ENCODE measurements at places on chromosomes 3 and 15.

DNA sequence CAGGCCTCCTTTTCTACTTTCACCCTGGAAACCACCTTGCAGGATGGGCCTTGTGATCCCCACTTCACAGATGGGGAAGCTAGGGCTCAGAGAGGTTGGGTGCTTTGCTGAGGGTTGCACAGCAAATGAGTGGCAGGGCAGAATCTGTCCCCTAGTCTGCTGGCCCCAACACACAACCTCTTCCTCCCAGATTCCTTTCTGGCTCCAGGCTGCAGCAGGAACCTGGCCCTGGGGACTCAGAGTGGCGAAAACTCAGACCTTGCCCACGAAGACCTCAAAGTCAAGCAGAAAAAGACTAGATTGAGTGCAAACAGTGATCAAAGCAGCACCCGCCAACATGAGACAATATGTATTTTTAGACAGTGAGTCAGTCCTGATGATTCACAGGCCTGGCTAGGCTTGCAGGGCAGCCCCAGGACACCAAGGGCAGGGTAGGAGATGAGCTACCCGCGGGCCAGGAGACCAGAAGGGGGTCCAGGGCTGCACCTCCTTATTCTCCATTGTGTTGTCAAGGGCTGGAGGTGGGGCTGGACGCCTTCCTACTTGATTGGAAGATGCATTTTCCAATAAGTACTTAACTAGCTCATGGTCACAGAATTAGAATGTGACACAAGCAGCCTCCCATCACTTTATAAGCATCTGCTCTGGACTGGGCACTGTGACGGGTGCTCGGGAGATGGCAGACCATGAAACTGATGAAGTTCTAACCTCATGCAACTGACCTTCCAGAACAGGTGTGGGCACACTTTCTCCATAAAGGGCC, 23.9 kb downstream of the GOLGA6L2 start:
- DNase-seq, result no peak

GRCh38 chr15:25742041-25742730, 120.9 kb downstream of the ATP10A start:
- no peak for DNase-seq

DNA sequence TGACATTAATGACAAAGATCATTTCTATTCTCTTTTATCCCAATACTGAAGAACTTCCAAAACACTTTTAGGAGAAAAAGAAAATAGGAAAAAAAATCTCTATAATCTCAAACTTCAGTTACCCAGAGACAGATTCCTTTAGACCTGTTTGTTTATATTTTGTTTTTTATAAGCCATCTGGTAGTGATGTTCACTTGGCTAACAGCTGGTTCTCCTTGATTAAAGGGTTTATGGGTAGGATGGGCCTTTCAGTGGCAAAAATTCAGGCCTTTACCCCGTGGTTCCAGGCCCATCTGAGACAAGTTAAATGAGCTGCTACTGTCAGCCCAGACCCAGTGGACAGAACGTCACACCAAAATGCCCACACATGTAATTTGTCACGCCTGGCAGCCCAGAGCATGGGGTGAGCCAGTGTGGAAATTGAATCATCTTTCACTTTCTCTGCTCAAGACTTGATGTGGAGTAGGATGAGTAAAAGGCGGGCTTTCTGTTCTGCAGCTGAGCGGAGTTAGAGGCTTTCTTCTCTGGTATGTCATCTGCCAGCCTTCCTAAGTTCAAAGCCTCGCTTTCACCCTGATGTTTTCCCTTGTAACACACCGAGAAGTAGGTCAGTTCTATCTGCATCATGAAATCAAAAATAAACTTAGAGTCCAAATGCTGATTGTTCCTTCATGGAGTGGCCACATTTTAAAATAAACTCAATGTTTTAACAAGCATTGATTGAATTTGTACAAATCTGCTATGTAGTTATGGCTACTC, 62.5 kb upstream of the SKOR1 start:
- DNase-seq, result no peak

DNA sequence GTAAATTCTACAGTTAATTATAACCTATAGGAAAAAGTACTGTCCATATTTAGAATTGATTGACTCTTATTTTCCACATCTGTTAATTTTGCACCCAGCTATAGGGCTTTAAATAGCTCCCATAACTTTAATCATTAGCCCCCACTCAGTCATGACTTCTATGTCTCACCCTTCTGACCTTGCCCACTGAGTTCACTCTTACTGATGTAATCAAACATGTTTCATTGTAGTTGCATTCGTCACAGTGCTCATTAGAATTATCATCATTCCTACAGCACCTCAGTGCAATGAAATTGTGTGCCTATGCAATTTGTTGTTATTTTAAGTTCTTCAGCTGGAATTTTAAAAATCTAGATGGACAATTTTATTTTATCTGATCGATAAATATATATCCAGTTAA, 151.4 kb downstream of the TIGIT start:
- DNase-seq, result no peak

DNA sequence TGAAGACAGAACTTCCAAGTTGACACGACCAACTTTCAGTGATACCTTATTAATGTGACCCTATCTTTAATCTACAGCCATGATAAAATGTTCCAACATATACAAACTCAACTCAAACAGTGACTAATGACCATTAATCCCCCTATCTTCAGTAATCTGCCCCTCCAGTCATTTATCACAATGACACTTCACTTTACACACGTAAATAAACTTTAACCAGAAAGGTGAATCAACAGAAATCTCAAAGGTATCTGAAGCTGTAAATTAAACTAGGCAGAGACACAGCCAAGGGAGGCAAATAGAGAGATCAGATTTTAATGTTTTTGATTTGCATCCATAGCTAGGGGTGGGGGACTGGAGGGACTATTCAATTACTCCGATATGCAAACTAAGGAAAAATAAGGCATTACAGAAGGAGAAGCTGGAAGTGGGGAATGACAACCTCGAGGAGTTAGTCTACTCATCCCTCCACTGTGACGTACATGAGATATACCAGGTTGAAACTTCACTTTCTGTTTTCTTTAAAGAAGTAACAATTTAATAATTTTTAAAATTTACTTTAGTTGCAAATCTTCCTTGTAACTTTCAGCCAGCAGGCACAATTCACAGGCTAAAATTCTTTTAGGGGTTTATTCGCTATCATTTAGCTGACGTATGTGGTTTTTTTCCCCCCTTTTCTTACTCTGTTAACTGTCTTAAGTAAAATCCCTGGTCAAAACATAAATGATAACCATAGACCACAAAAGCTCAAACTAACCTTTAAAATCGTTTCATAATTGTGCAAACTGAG, 751.0 kb downstream of the ROBO1 start:
- DNase-seq, result no peak

GRCh38 chr3:151210676-151211381, 7.8 kb upstream of the GPR171 start:
- DNase-seq, result no peak

DNA sequence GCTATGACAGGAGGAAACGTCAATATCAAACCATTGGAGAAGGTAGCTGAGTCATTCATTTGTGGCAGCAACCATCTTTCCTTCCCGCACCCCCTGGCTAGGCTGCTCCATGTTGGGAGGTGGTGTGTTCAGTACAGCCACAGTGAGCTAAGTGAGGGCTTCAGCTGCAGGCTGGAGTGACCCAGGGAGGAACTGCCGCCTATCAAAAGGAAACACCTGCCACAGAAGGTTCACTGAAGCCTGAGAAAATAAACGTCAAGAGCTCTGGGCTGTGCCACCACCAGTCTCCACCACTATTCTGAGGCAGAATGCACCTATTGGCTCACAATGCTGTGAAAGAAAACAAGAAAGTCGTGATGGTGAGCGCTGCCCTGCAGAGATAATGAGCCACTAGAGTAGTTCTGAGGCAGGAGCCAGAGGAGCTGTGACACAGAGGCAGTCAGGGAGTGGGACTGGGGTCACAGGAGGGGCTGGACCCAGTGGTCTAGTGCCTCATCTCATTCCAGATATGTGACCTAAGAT, 34.8 kb upstream of the CD47 start:
- no peak for DNase-seq

GRCh38 chr3:160808838-160809237, 52.8 kb downstream of the PPM1L start:
- DNase-seq, result no peak

GRCh38 chr3:159273070-159273469, 471.2 kb downstream of the MFSD1 start:
- no peak for DNase-seq

DNA sequence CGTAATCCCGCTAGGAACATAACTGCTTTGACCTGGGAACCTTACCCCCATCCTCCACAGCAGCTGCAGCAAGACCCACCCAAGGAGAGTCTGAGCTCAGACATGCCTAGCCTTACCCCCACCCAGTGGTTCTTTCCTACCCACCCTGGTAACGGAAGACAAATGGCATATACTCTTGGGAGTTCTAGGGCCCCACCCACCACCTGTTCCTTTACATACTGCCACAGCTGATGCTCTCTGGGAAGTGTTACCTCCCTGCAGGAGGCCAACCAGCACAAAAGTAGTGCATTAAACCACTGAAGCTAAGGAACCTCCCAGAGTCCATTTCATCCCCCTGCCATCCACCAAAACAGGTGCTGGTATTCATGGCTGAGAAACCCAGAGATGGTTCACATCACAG, 50.6 kb upstream of the AZI2 start:
- no peak for DNase-seq

- no peak for DNase-seq
Measured at GRCh38 chr3:25040748-25041147, 387.3 kb upstream of the RARB start.

GRCh38 chr3:154040283-154040682, 80.9 kb upstream of the ARHGEF26 start:
- no peak for DNase-seq

DNA sequence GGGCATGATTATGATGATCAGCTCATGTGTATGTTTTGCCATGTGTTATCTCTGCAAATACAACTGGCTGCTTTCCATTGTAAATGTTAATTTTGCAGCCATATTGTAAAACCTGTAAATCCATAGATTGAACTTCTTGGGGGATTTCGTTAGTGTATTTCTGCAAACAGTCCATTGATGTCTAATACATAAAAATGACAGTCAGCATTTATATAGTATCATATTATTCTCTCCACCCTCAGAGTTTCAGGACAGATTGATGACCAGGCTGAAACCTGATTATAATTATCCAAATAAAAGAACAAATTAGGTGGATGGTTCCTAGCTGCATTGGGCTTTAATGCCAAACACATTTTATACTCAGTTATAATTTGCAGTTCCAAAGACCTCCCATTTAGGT, 276.8 kb downstream of the FEZF2 start:
- no peak for DNase-seq

- DNase-seq, result no peak
Measured at GRCh38 chr3:150254309-150254708, 153.8 kb upstream of the TSC22D2 start.

DNA sequence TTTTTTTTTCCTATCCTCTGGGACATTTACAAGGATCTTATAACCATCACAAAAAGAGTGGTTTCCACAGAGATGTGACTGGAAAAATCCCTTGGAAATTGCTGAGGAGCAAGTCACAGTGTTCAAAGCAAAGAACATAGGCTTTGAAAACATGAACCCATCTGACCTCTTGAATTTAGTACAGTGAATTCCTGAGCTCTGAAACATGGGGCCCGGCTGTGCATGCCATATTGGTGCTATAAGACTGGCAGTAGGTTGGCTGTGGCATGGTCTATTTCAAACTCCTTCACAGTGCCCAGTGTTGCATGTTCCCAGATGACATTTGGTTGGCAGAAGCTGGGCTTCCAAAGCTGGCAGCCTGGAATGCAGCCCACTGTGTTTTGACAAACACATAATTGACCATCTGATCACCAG, 202.2 kb downstream of the TIGIT start:
- DNase-seq, result no peak

GRCh38 chr3:187013159-187013716, 82.9 kb downstream of the ST6GAL1 start:
- DNase-seq, result no peak

DNA sequence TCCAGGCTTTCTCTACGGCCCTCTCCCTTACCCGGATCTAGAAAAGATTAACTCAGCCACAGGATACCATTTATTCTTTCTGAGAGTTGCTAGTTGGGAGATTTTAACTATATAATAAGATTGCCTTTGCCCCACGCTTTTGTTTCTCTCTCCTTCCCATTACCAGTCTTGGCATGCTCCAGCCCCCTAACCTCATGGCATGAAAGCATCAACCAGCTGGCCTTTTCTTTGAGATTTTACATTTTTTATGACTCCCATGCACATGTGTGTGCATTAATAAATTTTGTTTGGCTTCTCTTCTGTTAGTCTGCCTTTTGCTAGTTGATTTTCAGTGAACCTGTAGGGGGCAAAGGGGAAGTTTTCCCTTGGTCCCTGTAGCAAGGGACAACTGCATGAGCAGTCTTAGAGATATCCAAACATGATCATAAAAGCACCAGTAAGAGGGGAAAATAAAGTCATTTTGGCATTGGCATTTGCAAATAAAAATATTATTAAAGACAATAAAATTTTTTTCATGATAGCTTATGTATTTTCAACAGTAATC, 73.6 kb downstream of the OXSM start:
- DNase-seq, result no peak

DNA sequence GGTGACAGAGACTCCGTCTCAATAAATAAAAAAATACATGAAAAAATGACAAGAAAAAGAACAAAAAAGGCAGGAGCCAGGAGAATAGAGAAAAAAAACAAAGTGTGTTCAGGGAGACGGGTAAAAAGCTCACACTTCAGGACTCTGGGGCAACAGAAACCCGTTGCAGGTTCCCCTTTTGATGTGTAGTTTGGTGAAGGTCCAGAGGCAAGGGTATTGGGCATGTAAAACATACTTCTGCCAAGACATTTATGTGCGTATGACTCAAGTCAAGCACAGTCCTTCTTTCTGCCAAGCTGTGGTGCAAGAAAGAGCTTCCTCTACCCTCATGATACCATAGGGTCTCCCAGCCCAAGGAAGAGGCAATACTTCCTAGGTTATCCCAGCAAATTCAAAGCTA, 33.4 kb upstream of the STRIT1 start:
- no peak for DNase-seq

GRCh38 chr3:79297245-79297960, 470.4 kb downstream of the ROBO1 start:
- no peak for DNase-seq

DNA sequence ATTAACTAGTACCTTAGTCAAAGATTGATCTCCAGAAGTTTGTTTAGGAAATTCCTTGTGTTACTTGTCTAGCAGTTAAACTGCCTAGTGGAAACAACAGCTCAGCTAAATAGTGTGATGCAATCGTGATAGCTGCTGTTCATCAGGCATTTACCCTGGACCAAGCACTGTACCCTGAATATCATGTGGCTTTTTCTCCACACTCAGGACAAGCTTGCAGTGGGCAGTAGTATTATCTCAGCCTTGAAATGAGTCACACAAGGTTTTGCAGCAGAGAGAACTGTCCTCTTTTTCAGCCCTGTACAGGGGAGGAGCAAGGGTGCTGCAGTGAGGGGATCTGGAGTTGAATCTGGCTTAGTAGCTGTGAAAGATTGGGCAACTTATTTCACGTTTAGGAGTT, 208.4 kb downstream of the TP63 start:
- DNase-seq, result no peak

DNA sequence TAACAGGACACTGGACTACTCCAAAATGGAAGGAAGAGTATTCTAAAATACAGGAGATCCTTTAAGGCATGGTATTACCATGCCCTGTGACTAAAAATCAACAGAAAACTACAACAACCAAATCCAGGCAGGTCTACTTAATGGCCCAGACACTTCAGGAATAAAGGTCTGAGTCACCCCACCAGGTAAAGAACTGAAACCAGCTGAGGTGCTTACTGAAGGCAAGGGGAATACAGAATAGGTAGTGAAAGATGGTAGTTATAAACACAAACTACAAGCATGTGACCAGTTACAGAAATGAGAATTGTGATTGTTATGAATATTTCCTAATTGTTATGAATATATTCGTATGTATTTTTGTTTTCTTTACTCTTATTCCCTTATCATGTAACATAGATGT, 13.4 kb downstream of the IFT57 start:
- no peak for DNase-seq
